Inflammatory macrophage treated with lipopolysaccharide for 1 hour (primary cell): ENCODE measurements at places on chromosomes 5 and 9.

DNA sequence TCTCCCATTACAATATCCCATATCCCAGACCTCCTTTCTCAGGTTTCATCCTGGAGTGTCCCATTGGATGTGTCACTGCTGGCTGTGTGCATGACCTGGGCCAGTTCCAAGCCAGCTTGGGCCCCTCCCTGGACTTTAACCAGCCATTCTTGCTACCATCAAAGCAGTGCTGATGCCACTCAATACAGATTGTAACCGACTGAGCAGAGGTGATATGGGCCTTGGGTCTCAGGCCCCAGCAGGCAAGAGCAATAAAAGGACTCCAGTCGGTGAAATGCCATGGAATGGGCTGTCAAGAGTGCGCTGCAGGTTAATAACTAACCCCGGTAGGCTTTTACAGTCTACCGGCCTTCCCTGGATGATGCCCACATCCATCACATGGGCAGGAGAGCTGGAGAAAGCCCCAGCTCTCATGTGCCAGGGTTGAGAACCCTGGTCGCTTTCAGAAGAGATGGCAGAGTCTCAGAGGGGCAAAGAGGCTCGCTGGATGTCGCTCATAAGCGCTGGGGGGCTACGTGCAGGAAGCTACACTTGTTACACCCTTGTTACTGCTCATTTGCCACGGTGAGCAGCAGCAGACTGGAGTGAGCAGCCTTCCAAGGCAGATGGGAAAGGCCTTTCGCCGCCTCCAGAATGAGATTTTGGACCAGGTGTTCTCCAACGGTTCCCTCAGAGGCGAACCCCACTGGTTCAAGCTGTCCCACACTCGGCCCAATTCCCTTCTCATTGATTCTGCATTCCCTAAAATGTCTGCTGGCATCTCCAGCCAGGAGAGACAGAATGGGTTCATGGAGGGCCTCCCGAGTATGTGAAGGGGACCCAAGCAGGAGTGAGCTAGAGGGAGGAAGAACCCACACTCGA lies 13.2 kb downstream of the EPB41L4B start:
- DNase-seq: no peak

- peak; percentile 18 for DNase-seq
These were observed 189.7 kb downstream of the GNAQ start for GRCh38 chr9:77841739-77842386.

DNA sequence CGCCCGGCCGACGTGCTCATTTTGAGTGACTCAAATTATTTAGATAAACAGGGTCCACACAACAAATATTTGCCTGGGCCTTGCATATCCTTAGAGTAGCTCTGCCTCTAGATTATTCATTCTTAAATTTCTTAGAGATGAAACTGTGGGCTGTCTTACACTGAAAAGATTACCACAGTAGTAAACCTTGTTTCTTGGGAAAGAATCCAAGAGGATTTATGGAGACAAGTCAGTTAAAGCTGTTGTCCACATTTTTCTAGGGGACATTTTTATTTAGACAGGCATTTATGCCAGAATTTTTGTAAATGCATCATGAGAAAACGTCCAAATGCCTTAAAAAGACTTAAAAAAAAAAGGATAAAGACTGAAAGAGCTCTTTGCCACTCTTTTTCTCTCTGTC lies 32.6 kb upstream of the RANBP3L start:
- no peak for DNase-seq

GRCh38 chr9:122402403-122402871 lies 31.6 kb downstream of the PTGS1 start:
- peak; percentile 81 for DNase-seq
